T follicular helper cell (primary cell): ENCODE measurements at places on chromosomes 11 and 22.

GRCh38 chr11:86548271-86548917, 124.0 kb downstream of the ME3 start:
- no peak for DNase-seq

GRCh38 chr22:38415561-38416321, 39.3 kb downstream of the KCNJ4 start:
- DNase-seq, result no peak

DNA sequence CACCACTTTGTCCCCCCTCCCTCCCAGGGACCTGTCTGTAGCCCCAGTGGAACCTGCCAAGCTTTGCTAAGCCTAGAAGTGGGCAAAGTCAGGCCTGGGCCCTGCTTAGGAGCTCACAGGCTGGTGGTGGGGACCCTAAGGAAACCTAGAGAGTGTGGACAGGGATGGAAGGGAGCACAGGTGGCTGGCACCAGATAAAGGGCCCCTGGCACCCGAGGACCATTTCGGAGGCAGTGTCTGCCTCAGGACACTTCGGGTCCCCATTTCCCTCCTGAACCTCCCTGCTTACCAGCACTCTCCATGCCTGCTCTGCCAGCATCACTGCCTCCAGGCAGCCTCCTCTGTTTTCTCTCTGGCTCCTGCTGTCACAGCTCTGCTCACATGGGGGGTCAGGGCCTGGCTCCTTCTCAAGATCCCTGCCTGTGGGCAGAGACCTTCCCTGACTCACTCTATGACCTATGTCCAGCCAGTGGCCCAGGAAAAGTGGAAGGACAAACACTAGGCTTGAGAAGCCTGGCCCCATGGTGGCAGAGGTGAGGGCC, 13.6 kb upstream of the OMP start:
- DNase-seq, result no peak

GRCh38 chr11:87063982-87064381, 26.2 kb downstream of the TMEM135 start:
- no peak for DNase-seq

DNA sequence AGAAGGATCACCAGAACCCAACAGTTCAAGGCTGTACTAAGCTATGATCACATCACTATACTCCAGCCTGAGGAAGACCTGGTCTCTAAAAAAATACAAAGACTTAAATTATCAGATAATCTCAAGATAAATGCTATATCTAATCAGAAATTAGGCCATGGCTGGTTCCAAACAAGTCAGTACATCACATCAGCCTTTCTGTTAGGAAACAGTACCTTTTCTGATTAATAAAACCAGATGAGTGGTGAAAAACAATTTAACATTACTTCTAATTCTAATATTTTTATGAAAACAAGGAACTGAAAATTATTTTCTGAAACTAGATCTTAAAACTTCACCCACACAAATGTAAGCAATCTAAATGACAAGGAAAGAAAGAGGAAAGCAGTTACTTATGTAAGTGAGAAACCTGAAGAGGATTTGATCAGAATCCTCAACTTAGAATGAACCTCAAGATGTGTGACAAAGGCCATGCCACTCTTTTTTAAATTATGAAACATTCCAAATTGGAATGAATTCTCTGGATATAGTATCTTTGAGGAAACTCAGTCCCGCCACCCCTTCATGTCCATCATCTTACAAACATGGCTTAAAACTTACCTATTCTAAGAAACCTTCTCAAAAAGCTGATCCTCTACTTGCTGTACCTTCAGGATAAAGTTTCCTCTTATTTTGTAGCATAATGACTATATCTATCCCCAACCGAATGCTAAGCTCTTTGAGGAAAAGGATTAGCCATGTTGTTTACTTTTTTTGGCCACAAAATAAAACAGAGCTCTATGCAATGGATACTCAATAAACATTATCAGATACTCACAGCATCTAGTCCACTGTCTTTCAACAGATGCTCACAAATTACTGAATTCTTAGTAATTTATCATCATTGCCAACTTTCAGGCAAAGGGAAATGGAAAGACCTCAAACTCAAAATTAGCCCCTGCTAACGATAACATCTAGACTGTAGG, 132.0 kb downstream of the MRTFA start:
- no peak for DNase-seq

GRCh38 chr11:38990139-38990538, 2392.1 kb upstream of the RAG2 start:
- no peak for DNase-seq

DNA sequence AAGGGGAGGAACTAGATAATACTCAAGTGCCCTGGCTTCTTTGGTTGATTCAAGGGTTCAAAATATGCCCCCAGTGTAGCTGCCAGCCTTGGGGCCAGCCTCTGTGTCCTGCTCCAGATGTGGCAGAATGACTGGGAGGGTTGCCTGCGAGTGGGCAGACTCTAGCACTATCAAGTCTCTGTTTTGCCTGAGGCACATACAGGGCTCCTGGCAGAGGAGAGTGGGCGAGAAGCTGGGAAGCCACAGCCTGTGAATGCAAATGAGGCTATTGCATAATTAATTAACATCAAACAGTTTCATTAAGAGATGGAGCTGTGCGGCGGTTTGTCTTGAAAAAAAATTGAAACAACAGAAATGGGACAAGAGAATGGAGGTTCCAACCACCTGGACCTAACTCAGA, 50.8 kb downstream of the BUD13 start:
- DNase-seq, result no peak

GRCh38 chr22:46925818-46926217, 163.4 kb downstream of the TBC1D22A start:
- no peak for DNase-seq

GRCh38 chr11:15968461-15969130, 387.8 kb downstream of the SOX6 start:
- DNase-seq, result no peak

DNA sequence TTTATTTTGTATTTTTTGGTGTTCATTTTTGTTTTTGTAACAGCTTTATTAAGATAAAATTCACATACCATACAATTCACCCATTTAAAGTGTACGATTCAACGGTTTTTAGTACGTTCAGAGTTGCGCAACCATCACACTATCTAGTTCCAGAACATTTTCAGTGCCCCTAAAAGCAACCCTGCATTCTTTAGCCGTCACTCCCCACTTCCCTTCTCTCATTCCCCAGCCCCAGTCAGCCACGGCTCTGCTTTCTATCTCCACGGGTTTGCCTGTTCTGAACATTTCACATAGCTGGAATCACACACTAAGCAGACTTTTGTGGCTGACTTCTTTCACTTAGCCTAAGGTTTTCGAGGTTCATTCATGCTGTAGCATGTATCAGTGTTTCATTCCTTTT, 9.6 kb upstream of the KCNQ1OT1 start:
- DNase-seq, result no peak

GRCh38 chr11:61578819-61579675, 1.8 kb downstream of the SYT7 start:
- DNase-seq, result no peak

DNA sequence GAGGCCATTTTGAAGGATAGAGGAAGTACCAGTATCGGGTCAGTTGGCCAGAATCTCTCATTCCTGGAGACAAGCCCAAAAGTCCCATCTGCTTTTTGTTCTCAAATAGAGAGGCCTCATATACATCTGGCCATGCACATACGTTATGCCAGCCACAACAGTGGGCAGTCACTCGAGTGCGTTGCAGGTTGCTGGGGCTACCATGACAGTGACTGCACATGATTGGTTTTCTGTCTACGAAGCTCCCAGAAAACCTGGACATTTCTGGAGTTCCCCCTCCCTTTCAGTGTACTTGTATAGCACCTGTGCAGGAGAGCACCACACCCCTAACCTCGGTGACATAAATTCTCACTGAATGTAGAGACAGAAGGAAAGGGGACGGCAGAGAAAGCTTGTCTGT, 62.1 kb downstream of the C22orf31 start:
- no peak for DNase-seq

GRCh38 chr11:64597671-64598101, 6.7 kb downstream of the SLC22A12 start:
- no peak for DNase-seq

GRCh38 chr11:62217191-62217748, 8.8 kb downstream of the SCGB2A1 start:
- no peak for DNase-seq

- no peak for DNase-seq
Measured at GRCh38 chr11:87148749-87149148, 111.0 kb downstream of the TMEM135 start.

DNA sequence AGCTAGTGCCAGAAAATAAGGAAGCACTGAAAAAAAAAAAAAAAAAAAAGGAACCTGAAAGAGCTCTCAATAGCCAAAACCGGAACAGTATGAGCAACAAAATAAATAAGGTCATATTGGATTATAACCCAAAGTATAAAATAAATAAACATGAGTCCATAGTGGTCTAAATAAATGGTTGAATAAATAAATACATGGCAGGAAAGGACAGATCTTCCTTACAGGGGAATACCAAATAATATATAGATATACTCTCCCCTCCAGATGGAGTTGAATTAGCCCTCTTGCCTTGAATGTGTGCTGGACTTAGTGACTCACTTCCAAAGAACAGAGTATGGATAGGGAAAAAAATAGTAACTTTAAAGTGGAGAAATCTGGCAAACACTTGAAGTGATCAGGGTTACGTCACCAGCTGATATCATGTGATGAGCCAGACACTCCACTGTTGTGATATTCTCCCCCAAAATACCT, 14.3 kb upstream of the ARRB1 start:
- no peak for DNase-seq

DNA sequence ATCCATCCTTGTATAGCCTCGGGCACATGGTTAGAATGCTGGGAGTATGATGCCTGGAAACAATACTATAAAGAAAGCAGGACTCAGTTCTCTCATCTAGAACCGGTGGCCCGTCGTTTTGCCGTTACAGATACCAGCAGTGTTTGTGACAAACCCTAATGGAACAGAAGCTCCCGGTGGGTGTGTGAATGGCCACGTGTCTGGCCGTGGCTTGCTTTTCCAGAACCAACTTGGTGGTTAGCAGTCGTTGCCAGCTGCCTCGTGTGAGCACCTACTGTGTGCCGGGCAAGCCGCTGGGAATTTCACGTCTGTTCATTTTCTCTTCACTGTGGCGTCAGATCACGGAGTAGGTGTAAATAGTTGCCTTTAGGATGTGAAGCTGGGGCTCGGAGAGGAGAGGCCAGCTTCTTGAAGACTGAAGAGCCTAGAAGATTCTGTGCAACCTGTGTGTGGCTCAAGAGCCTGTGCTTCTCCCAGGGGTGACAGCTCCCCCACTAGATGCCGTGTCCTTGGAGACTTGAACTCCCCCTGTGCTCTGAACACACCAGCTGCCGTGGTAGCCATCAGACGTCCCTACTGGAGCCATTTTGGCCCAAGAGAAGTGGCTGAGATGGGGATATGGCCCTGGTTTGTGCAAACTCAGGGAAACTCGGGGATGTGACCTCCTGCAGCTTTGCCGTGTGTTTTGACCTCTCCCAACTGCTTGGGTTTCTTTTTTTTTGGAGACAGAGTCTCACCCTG, 57.5 kb upstream of the PPARA start:
- no peak for DNase-seq

DNA sequence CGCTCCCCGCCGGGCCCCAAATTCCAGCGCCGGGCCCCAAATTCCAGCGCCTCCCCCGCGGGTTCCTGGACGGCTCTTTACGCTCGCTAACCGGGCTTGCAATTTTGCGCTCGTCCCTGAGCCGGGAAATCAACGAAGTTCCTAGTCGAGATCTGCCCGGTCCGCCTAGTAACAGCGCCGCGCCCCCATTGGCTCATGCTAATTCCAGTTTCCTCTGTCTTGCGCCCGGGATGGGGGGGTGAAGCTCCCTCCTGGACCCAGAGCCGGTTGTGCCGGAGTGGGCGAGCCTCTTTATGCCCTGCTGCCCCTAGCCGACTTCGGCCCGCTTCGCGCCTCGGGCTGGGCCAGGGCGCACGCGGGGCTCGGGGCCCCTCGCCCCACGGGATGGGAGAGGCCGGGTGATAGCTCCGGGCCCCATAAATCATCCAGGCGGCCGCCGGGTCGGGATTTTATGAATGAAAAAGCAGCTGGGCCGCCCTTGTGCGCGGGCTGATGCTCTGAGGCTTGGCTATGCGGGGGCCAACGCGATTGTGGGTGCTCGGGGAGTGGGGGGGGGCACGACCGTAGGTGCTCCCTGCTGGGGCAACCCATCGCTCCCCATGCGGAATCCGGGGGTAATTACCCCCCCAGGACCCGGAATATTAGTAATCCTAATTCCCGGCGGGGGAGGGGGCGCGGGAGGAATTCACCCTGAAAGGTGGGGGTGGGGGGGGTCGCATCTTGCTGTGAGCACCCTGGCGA, 1.8 kb upstream of the CCND1 start:
- DNase-seq, result no peak

GRCh38 chr11:131913267-131913666, 542.9 kb downstream of the NTM start:
- DNase-seq, result no peak

GRCh38 chr22:43344520-43344787, 1.3 kb upstream of the SCUBE1 start:
- no peak for DNase-seq

GRCh38 chr11:102637731-102638130, 12.6 kb upstream of the MMP20 start:
- DNase-seq, result no peak

- no peak for DNase-seq
Measured at GRCh38 chr11:3095712-3096361, 38.6 kb upstream of the CARS1 start.

DNA sequence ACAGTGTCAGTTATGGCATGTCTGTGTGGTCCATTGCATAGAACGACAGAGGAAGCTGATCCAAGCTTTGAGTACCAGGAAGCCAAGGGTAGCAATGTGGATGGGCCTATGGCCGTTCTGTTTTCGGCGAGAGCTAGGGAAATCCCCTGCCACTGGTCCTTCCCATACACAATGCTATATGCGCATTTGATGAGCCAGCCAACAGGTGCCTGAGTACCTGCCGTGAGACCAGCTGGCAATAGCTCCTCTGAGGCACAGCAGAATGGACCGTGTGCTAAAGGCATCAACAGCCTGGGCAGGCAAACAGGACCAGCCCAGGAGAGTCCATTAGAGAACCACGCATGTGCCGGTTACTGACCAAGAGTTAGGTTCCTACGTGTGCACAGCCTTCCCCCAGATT, 753.0 kb downstream of the NTM start:
- DNase-seq, result no peak

DNA sequence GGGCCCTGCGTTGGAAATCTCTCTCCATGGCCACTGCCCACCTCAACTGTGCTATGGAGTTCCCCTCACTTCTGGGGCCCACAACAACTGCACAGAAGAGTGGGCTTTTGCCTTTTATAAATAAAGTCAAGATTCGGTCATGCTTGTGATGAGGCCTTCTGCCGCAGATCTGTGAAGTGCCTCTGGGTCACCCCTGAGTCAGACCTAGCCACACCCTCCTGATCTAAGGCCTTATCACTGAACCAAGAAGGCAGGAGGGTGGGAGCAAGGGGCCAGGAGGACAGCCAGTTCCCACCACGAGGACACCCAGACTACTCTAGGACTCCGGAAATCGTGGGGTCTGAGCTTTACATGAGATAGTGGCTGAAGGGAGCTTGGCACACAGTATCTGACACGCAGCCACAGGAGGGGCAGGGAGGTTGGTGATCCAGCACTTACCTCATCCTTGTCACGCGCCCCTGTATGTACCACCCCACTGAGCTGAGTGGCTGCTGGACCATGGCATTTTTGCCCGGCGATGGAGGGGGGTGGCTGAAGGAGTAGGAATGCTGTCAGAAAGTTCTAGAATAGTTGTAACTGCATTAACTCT, 115.7 kb downstream of the ABTB2 start:
- no peak for DNase-seq
